ENCODE measurements at places on chromosomes 4 and X.

GRCh38 chr4:140281828-140282552 lies 91.5 kb upstream of the SCOC start:
- no peak for DNase-seq

- no peak for DNase-seq
These were observed 138.0 kb upstream of the USP9X start for GRCh38 chrX:40947276-40947675.

- no peak for DNase-seq
These were observed 132.7 kb downstream of the PJA1 start for GRCh38 chrX:69032601-69033000.

GRCh38 chrX:107707866-107708265 lies 67.7 kb downstream of the TSC22D3 start:
- DNase-seq = no peak

DNA sequence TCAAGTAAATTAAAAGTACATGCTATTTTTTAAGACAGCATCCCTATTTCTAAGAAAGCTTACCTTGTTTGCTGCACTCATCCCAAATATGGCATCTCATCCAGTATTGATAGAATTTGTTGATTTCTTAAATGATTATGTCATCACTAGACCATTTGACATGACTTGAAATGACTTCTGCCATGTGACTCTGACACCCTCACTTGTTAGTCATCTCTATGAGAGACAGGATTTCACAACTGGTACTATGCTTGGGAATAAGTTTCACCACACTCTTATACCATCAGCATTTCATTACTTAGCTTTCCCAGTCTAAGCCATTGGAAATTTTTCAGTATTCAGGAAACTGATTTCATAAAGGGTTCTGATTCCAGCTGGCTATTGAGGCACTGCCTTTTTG lies 55.3 kb downstream of the TMPRSS11F start:
- no peak for DNase-seq

DNA sequence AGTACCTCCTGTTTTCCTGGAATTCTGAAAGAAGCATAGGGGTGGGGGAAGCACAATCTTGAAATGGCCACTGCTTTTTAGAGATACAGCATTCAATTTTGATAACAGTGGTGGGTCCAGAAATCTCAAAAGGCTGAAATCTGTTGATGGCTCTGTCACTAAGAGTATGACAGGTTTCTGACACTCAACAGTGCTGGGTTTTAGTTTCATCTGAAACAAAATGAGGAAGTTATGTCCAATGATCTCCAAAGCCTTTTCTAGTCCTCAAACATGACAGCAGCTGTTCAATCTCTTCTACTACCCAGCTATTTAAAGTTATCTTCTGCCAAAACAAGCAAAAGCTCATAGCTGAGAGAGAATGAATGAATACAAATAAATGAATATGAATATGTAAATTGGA lies 110.5 kb downstream of the IL1RAPL1 start:
- DNase-seq = no peak

GRCh38 chrX:20863649-20864048 lies 510.6 kb upstream of the CNKSR2 start:
- no peak for DNase-seq

GRCh38 chrX:63250253-63250868 lies 100.8 kb downstream of the SPIN4 start:
- DNase-seq = no peak

DNA sequence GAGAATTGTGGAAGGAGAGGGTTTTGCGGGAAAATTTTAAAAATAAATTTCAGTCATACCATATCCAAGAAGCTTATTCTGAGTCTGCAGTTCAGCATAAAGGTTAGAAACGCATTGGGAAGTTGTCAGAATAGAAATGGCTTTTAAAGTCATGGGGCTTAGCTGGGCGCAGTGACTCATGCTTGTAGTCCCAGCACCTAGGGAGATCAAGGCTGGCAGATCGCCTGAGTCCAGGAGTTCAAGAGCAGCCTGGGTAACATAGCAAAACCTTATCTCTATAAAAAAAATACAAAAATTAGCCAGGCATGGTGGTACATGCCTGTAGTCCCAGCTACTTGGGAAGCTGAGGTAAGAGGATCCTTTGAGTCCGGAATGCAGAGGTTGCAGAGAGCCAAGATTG lies 3.9 kb upstream of the PLA2G12A start:
- DNase-seq = no peak

Measured in NCI-H1417 (cell line).